ENCODE measurements at places on chromosomes 7 and 10. TPM values are rescaled to one million over a fixed set of nuclear protein-coding genes. Genes with fewer than 3 reads are reported as not detected.
A peak's percentile ranks its signal among the peaks of the same experiment; 100 is the strongest.

Gene SLC16A9
- 2.8 TPM for polyA plus RNA-seq

Gene RHOBTB1
- polyA plus RNA-seq, result 5.5 TPM

Gene SPDYE9
- polyA plus RNA-seq, result not detected

Gene ACBD7
- not detected for polyA plus RNA-seq

Gene IFIT3
- polyA plus RNA-seq, result 30.2 TPM

Gene ASAH2
- 1.7 TPM for polyA plus RNA-seq

Gene NAT16
- not detected for polyA plus RNA-seq

Gene TSPAN33
- polyA plus RNA-seq, result 0.93 TPM

Gene SPDYE16
- polyA plus RNA-seq, result not detected

Gene MBLAC1
- 0.21 TPM for polyA plus RNA-seq

- H3K4me1 ChIP-seq, result peaks cover 66% of the 10 kb centered on the region
- peak overlapping the region; percentile 46 for H3K4me3 ChIP-seq
- peak overlapping the region; percentile 99 for H3K27ac ChIP-seq
- H3K36me3 ChIP-seq, result no peaks in the 10 kb centered on the region
These were observed 260.5 kb upstream of the KLF14 start for GRCh38 chr7:130994378-130995115.

- no peak for DNase-seq
- no peak overlapping the region for H3K4me3 ChIP-seq
- no peaks in the 10 kb centered on the region for H3K4me1 ChIP-seq
- H3K27ac ChIP-seq, result no peak overlapping the region
- no peaks in the 10 kb centered on the region for H3K27me3 ChIP-seq
- H3K36me3 ChIP-seq, result no peaks in the 10 kb centered on the region
These were observed 217.5 kb downstream of the SDK1 start for GRCh38 chr7:3518546-3518945.

GRCh38 chr10:120580918-120581895 is 124.2 kb downstream of the PLPP4 start:
- H3K4me1 ChIP-seq, result peaks cover 3% of the 10 kb centered on the region
- no peak for DNase-seq
- no peak overlapping the region for H3K4me3 ChIP-seq
- H3K36me3 ChIP-seq, result no peaks in the 10 kb centered on the region

GRCh38 chr10:70106958-70107791 is 25.4 kb downstream of the AIFM2 start:
- DNase-seq, result no peak
- no peak overlapping the region for H3K27ac ChIP-seq
- H3K27me3 ChIP-seq, result no peaks in the 10 kb centered on the region

- no peak overlapping the region for H3K27ac ChIP-seq
- no peaks in the 10 kb centered on the region for H3K27me3 ChIP-seq
- DNase-seq, result no peak
- no peak overlapping the region for H3K4me3 ChIP-seq
- no peaks in the 10 kb centered on the region for H3K36me3 ChIP-seq
These were observed 114.6 kb upstream of the RET start for GRCh38 chr10:42962110-42962901.

DNA sequence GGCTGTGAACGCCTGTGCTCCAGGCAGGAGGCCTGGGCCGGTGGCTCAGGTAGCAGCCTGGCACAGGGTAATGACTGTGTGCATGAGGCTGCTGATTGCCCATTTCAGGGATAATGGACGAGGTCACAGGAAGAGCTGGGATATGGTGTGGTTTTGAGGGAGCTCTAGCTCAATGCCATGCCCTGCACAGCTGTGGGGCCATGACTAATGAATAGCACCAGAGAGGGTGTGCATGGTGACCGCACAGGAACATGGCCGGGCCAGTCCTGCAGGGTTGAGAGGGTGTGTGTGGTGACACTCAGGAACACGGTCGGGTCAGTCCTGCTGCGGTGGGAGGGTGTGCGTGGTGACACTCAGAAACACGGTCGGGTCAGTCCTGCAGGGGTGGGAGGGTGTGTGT is 21.8 kb downstream of the NKX6-2 start:
- no peak overlapping the region for H3K4me3 ChIP-seq
- DNase-seq, result no peak
- H3K36me3 ChIP-seq, result no peaks in the 10 kb centered on the region
- H3K4me1 ChIP-seq, result no peaks in the 10 kb centered on the region
- H3K27ac ChIP-seq, result no peak overlapping the region

DNA sequence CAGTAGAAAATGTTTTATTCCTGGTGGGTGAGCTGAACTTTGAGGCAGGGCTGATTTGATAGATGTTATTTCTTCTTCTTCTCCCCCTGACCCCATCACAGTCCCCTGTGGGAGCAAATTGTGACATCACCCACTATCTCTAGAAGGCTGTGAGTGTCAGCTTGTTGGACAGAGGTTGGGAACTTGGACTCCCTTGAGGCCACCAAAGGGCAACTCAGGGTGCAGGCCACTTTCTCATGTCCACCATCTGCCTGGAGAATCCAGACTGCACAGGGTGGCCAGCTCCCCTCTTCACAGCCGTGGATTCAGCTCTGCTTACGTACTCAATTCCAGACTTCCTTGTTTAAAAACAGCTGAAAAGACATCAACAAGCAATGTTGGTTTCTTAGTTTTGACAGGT is 103.0 kb downstream of the LRRC18 start:
- no peak for DNase-seq
- no peaks in the 10 kb centered on the region for H3K27me3 ChIP-seq
- H3K4me3 ChIP-seq, result no peak overlapping the region
- no peaks in the 10 kb centered on the region for H3K36me3 ChIP-seq
- no peaks in the 10 kb centered on the region for H3K4me1 ChIP-seq

- H3K27ac ChIP-seq, result peak overlapping the region; percentile 93
- peaks cover 5% of the 10 kb centered on the region for H3K36me3 ChIP-seq
- peaks cover 47% of the 10 kb centered on the region for H3K4me1 ChIP-seq
- DNase-seq, result no peak
These were observed 67.6 kb downstream of the CDK6 start for GRCh38 chr7:92768501-92769393.

GRCh38 chr10:17227367-17228090 is 512 bp upstream of the VIM start:
- H3K4me1 ChIP-seq, result peaks cover 22% of the 10 kb centered on the region
- peaks cover 3% of the 10 kb centered on the region for H3K36me3 ChIP-seq

DNA sequence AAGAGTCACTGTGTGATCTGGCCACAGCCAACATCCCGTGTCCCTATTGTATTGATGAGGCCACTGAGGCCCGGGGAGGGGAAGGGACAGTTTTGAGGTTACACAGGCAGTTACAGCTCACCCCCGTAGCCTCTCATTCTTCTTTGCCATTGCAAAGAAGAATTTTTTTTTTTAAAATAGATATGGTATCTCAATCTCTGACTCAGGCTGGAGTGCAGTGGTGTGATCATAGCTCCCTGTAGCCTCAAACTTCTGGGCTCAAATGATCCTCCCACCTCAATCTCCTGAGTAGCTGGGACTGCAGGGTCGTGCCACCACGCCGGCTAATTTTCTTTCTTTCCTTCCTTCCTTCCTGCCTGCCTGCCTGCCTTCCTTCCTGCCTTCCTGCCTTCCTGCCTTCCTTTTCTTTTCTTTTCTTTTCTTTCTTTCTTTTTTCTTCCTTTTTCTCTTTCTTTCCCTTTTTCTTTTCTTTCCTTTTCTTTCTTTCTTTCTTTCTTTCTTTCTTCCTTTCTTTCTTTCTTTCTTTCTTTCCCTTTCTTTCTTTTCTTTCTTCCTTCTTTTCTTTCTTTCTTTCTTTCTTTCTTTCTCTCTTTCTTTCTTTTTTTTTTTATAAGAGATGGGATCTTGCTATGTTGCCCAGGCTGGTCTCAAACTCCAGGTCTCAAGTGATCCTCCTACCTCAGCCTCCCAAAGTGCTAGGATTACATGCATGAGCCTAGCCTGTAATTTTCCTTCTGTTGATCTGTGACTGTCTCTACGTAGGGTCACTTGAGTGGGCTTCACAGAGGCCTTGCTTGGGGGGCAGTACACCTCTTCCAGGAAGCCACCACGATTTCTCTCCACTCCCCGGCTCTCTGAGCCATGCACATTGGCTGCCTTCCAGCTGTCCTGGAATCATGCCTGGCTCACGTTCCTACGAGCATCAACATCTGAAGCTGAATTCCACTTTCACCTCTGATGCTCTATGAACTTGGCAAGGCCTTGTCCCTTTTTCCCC is 31.3 kb downstream of the TMEM270 start:
- H3K27ac ChIP-seq, result no peak overlapping the region
- no peak for DNase-seq
- H3K4me3 ChIP-seq, result no peak overlapping the region
- peaks cover 22% of the 10 kb centered on the region for H3K27me3 ChIP-seq
- H3K4me1 ChIP-seq, result peaks cover 5% of the 10 kb centered on the region

- no peak overlapping the region for H3K4me3 ChIP-seq
- H3K4me1 ChIP-seq, result no peaks in the 10 kb centered on the region
- H3K27me3 ChIP-seq, result no peaks in the 10 kb centered on the region
- no peak overlapping the region for H3K27ac ChIP-seq
- no peaks in the 10 kb centered on the region for H3K36me3 ChIP-seq
These were observed 129.3 kb downstream of the CHRM2 start for GRCh38 chr7:136997735-136998134.

DNA sequence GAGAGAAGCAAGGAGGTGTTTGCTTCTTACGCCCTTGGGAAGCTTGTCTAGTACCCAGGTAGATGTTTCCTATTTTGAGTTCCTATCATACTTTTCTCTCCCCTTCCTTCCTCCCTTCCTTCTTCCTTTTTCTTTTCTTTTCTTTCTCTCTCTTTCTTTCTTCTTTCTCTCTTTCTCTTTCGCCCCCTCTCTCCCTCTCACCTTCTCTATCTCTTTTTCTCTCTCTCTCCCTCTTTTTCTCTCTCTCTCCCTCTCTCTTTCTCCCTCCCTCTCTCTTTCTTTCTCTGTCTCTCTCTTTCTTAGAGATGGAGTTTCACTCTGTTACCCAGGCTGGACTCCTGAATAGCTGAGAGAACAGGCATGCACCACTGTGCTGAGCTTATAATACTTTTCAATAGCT is 322.2 kb downstream of the TNS3 start:
- no peak for DNase-seq
- H3K27me3 ChIP-seq, result no peaks in the 10 kb centered on the region
- no peaks in the 10 kb centered on the region for H3K36me3 ChIP-seq

DNA sequence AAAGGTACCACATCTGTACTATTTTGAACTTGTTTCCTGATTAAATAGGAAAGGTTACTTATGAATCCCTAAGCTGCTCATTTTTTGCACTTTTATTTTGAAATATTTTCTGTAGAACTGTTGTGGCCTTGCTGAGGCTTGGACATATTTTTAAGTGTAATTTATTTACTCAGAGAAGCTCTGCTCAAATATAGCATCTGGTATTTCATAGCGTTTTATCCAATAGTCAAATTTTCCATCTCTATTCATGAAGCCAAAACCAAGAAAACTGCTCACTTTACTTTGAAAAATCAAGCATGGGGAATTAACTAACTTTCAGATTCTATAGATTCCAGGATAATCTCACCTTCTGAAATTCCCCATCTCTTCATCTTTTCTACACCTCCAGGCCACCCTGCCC is 6.6 kb upstream of the FAM3C start:
- DNase-seq, result no peak
- H3K36me3 ChIP-seq, result no peaks in the 10 kb centered on the region
- H3K27me3 ChIP-seq, result no peaks in the 10 kb centered on the region
- H3K4me3 ChIP-seq, result no peak overlapping the region
- no peaks in the 10 kb centered on the region for H3K4me1 ChIP-seq

GRCh38 chr10:32112055-32112454 is 55.8 kb upstream of the KIF5B start:
- no peak for DNase-seq
- H3K4me3 ChIP-seq, result no peak overlapping the region
- no peaks in the 10 kb centered on the region for H3K27me3 ChIP-seq
- peaks cover 11% of the 10 kb centered on the region for H3K4me1 ChIP-seq
- H3K36me3 ChIP-seq, result no peaks in the 10 kb centered on the region

DNA sequence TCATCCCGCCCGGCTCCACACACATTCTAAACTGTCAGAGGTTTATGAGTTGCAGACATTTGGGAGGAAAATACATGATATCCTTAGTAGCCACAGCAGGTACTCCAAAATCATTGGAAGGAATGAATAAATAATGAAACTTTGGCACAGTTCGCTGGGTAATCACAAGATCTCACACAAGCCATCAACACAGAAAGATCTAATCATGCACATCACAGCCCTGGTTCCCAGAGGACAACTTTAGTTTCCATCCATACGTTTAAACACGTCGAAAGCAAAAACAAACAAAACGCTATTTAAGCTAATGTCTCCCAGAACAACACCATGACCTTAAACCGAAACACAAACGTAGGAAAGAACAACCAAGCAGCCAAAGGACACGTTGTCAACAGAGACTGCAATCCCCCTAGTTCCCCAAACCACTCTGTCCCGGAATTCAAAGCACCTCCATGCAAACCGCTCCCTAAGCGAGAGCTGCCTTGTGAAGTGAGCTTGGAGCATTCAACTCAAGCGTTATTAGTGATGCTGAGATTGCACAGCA is 12.3 kb downstream of the SVIL start:
- H3K27me3 ChIP-seq, result no peaks in the 10 kb centered on the region
- H3K27ac ChIP-seq, result peak overlapping the region; percentile 1
- no peak overlapping the region for H3K4me3 ChIP-seq
- peaks cover 17% of the 10 kb centered on the region for H3K4me1 ChIP-seq
- H3K36me3 ChIP-seq, result no peaks in the 10 kb centered on the region

DNA sequence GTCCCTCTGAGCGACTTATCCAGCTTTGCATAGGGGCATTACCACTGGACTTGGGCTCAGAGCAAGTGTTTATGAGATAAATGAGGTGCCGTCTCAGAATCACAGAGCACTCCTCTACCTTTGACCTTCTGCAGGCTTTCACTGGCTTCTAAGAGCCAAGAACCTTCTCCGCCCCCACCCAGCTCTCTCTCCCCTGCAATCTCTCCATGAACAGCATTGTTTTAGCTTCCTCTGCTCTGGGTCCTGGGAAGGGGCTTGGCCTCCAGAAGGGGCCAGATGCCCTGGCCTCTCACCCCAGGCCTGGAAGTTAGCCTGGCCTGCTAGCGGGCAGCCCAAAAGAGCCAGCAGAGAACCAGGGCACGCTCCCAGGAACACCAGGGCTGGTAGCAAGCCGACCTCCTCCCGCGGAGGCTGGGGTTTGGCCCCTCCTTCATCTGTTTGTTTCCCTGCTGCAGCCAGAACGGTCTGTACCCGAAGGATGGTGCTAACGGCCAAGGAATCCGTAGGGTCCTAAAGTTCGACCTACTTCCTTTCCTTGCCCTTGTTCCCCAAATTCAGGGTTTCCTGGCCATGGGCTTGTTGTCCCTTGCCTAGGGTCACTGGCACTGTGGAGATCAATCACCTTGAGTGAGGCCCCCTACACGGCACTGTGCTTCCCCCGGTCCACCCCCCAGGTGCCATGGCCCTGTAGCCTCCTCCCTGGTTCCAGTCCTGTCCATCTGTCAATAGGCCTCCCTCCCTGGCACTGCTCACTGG is 18.7 kb upstream of the DDIT4 start:
- DNase-seq, result no peak
- no peaks in the 10 kb centered on the region for H3K36me3 ChIP-seq
- H3K27ac ChIP-seq, result peak overlapping the region; percentile 78
- H3K4me1 ChIP-seq, result peaks cover 33% of the 10 kb centered on the region
- H3K27me3 ChIP-seq, result no peaks in the 10 kb centered on the region

DNA sequence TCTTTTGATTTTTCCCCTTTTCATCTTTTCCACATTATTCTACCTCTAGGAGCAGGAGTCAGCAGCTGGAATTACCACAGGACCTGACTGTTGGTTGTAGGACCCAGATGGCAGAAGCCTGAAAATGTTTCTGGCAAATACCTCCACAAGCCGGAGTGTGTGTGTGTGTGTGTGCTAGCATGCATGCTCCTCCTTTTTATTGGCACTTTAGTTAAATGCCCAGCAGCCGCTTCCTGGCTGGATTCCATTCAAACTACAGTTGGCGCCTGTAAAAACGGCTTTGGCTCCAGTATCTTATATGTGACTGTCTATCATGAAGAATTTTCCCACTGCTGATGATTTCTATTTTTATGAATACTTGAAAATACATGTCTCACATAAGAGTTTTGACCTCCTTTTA is 319.7 kb upstream of the SP4 start:
- no peak overlapping the region for H3K27ac ChIP-seq
- H3K27me3 ChIP-seq, result no peaks in the 10 kb centered on the region
- peaks cover 19% of the 10 kb centered on the region for H3K4me1 ChIP-seq
- no peak for DNase-seq
- H3K36me3 ChIP-seq, result no peaks in the 10 kb centered on the region
- H3K4me3 ChIP-seq, result no peak overlapping the region

All from keratinocyte (primary cell).